Left ventricle myocardium superior (tissue), 1 donor: ENCODE measurements at places on chromosomes 2 and 18.
A peak's percentile ranks its signal among the peaks of the same experiment; 100 is the strongest.

DNA sequence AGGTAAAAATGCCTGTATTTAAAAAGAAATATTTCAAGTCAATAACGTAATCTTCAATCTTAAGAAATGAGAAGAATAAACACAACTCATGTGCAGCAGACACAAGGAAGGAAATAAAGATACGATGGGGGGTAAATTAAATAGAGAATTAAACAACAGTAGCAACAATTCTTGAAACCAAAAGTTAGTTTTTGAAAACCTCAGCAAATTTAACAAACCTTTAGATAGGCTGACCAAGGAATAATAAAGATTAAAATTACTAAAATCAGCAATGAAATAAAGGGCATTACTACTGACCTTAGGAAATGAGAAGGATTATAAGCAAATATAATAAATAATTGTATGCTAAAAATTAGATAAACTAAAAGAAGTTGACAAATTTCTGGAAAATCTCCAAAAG lies 178.9 kb downstream of the RTP5 start:
- DNase-seq, result no peak

DNA sequence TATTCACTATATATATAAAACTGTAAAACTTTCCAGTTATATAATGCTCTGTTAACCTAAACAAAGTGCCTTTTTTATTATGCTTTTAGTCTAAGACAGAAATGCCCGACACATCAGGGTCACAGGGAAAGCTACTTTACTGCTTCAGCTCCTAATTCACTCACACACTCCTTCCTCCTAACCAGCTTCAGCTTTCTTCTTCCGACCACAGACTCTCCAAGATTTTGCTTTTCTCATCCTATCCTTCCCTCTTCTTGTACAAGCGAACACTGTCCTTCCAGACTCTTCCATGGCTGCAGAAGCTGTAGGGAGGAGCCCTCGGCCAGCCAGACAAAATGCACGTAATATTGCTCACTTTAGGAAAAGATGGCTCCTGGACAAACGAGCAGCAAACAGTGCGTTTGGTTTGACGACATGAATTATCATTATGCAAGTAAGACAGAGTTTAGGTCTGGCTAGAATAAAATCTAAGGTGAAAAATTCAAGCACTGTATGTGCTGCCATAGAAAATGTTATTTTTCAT lies 47.5 kb upstream of the HNRNPA3 start:
- DNase-seq, result peak; percentile 42

GRCh38 chr18:78362198-78362597 lies 617.4 kb upstream of the SALL3 start:
- DNase-seq, result no peak

- no peak for DNase-seq
Observed at GRCh38 chr18:12255626-12256026, 1.5 kb downstream of the CIDEA start.

DNA sequence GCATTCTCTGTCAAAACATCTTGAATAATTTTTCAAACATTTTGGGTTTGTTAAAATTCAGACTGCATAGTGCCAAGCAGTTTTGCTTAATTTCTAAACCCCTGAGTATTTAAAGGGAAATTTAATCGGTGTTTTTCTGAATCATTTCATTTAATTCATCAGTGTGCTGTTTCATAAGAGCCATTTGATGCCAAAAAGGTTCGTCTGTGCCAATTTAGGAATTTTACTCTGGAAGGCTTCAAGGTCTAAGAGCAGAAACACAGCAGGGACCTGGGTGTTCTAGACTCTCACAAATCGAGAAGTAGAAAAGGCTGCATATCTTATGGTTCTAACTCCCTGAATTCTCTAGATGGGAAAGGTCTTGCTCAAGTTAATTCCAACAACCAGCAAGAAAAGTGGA lies 311.9 kb upstream of the NT5C1B start:
- no peak for DNase-seq

DNA sequence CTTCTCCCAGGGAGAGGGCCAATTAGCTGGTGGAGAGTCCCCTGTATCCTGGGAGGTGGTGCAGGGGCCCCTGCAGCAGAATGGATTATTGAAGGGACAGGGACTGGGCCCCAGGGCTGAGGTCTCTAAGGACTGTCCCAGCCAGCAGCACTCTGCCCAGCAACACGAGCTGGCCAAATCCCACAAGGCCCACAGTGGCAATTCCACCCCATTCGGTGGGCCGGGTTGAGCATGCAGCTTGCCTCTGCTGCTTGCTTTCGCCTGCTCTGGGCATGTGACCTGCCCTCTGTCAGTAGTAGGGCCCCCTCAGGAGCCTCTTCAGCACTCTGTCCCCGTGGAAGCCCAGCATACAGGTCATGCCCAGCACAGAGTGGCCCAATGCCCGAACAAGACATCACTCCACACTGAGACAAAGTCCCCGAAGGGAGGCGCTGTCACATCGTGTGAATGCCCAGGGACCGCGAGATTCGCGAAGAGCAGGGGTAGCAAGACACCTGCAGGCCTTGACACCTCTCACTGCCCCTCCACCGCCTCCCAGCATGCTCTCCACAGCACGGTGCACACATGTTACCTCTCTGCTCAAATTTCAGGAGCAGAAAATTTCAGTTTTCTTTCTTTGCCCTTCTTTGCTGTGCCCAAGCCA lies 65.4 kb downstream of the CRACDL start:
- DNase-seq, result no peak

DNA sequence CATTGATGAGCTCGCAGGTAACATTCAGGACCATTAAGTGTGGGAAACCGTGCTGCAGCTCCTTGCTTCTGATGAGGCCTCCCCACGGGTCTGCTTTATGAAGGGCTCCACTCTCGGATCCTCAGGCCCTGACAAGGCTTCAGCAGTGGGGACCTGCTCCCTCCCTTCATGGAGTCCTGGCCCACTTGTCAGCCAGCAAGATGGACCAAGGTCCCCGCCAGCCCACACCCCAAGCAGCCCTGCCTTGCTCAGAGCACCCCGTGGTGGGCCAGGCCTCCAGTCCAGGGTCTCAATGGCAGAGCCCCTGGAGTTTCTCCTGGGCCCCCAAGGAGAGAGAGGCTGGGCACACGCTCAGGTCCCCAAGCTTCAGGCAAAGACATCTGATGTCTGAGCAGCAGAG lies 41.5 kb downstream of the CROCC2 start:
- DNase-seq, result no peak
